LHCN-M2 (cell line): ENCODE measurements at places on chromosomes 13 and 19. TPM values are rescaled to one million over a fixed set of nuclear protein-coding genes. Genes with fewer than 3 reads are reported as not detected.

The CYP2F1 gene
- not detected in 2 replicates for total RNA-seq

GRCh38 chr19:4584670-4585460 lies 25.4 kb upstream of the SEMA6B start:
- DNase-seq: peak; percentile 78

DNA sequence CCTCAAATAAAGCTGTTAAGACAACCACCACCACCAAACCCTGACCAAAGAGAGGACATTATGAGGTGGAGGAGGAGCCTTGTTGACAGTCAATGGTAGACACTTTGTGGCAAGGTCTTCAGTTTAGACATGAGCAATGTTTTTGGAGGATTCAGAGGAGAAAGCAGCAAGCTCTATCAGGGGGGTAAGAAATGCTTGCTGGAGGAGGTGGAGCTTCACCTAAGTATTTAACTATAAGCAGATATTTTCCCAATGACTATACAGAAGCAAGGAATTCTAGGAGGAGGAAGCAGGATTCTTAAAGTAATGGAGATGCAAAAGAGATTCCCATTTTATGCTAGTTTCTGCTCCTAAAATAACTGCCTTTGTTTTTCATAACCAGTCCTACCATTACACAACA lies 74.2 kb downstream of the TRPC4 start:
- DNase-seq: no peak

The KLK8 gene
- total RNA-seq: not detected in 2 replicates
